ENCODE measurements at places on chromosomes 4 and X.

DNA sequence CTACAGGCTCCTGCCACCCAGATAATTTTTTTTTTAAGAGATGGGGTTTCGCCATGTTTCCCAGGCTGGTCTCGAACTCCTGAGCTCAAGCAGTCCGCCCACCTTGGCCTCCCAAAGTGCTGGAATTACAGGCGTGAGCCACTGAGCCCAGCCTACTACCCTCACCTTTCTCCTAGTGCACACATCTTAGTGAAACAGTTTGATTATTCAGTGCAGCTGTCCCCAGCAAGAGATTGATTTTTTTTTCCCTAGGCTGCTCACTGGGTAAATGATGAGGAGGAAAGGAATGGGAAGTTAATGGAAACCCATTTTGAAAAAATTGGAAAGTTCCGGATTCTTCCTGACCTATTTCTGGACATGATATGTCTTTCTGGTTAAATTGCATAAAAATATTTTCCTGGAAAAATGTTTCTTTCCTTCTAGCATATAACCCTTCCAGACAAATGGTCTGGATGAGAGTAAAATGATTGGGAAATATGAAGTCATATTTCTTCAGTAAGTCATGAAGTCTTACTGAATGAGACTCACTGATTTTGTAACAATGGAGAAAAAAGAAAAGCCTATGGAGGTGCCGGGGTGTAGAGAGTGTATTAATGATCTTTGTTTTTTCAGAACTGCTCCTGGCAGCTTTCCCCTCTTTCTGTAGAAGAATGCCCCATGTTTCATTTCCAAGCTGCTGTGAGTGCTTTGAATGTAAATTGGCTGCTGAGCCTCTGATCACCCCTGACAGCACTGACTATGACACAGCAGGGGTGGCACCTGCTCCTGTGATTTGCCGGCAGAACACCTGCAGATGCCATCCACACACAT, 19.5 kb upstream of the ZNF41 start:
- DNase-seq: no peak

- DNase-seq: no peak
These were observed 29.8 kb upstream of the IL13RA2 start for GRCh38 chrX:115047181-115047580.

- no peak for DNase-seq
These were observed 2.8 kb downstream of the TMEM271 start for GRCh38 chr4:573122-573892.

DNA sequence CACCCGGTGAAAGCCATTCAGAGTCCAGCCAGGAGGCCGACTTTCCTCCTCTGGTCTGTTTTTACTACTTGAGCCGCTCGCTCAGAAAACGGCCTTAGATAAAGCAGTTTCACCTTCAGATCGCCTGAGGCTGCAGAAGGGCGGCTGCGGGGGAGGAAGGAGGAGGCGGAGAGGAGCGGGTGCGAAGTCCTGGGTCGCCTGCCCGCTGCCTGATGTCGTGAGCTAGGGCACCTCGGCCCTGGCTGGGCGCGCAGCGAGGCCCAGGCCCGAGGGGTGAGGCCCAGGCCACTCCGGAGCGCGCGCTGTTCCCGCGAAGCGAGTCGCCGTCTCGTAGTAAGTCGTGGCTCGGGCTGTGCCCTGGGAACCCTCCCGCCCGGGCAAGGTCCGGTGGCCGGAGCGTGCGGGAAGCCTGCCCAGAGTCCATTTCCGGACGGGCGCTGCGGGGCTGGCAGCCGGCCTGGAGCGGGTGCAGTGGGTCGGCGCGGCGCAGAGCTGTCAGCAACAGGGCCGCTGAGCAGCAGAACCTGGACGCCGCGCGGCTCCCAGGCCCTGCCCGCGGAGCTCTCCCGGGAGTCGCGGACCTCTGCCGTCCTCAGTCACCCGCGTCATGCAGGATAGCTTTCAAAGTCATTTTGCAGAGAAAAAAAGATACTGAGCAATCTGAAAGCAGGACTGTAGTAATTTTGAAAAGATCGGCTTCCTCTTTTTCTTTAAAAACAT, 18.6 kb downstream of the TRIM2 start:
- DNase-seq: no peak

All from activated T-helper 9 cell treated with anti-CD3 and anti-CD28 coated beads, Interleukin-2, amount 50 U/mL, for 16 hours (primary cell).